ENCODE measurements at places on chromosomes 2 and 18.

- DNase-seq: peak; percentile 64
Observed at GRCh38 chr2:64807417-64807816, 153.7 kb upstream of the SERTAD2 start.

DNA sequence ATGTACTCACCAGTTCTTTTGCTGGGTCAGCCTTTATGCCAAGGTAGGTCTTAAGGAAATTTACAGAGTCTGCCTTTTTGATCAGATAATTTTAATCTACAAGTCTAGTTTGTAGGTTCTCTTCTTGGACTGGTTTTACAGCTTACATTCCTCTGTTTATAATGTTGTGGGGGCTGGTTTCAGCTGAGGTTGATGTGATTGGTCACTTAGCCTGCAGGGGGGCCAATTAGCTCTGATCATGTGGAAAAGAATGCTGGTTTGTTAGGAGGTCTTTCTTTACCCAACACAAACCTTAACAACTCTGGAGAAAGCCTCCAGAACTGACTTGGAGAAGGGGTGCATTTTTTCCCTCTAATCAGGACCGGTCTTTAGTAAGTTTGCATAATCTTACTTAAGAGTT is at the start of gene KCNJ13:
Gene KCNJ13, minus strand, starts transcription at position 131 of the 400 bp plus-strand sequence. CDS start 5,203 bp downstream, outside the sequence.
- DNase-seq: no peak

DNA sequence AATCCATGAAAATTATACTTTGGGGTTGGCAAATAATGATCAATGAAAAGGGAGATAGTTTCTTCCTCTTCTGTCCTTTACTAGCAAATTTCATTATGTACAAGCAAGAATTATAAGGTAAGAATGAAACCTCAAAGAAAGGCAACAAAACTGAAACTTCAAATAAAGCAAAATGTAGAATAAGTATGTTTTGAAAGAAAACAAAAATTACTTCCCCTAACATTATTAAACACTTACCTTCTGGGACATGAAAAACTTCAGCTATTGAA is 29.4 kb downstream of the THADA start:
- no peak for DNase-seq

GRCh38 chr2:54680397-54681041 is 42.9 kb upstream of the EML6 start:
- no peak for DNase-seq

GRCh38 chr2:84497285-84497684 is 19.0 kb upstream of the DNAH6 start:
- DNase-seq: no peak

DNA sequence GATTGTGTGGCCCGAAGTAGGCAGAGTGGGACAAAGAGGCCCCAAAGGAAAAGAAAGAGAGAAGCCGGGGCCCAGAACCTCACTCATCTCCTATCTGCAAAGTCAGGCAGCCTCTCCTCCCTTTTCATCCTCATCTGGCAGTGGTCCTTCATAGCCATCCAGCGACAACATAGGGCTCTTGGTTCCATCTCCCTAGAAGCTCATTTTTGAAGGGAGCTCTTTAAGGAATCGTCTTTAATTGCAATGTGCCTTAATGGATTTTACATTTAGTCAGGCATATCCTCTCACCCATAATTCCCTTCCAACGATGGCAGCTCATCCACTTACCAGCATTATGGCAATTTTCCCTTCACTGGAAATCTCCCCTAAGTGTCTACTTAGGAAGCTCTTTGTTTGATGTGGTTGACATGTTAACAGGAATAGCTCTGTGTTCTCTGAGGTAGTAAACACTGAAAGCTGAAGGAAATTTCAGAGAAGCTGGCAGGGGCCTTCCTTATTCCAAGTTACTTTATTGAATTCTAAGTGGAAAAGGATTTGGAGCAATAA is 780.6 kb downstream of the TSN start:
- no peak for DNase-seq
